ENCODE measurements at places on chromosomes 3 and 15. TPM values are rescaled to one million over a fixed set of nuclear protein-coding genes. Genes with fewer than 3 reads are reported as not detected.

Gene P2RY1
- total RNA-seq = 6.8 TPM

Gene TMEM40
- 6.4 TPM for total RNA-seq

- peak; percentile 74 for DNase-seq
- H3K36me3 ChIP-seq = no peaks in the 10 kb centered on the region
- no peak overlapping the region for H3K27ac ChIP-seq
- peaks cover 74% of the 10 kb centered on the region for H3K4me1 ChIP-seq
- no peak overlapping the region for H3K4me3 ChIP-seq
- H3K27me3 ChIP-seq = peaks cover 2% of the 10 kb centered on the region
Measured at GRCh38 chr15:75720787-75721479, 8.3 kb upstream of the CSPG4 start.

GRCh38 chr15:25954398-25954797 is 91.3 kb upstream of the ATP10A start:
- no peak overlapping the region for H3K4me3 ChIP-seq
- no peaks in the 10 kb centered on the region for H3K36me3 ChIP-seq
- no peak overlapping the region for H3K27ac ChIP-seq
- H3K27me3 ChIP-seq = no peaks in the 10 kb centered on the region
- H3K4me1 ChIP-seq = no peaks in the 10 kb centered on the region

DNA sequence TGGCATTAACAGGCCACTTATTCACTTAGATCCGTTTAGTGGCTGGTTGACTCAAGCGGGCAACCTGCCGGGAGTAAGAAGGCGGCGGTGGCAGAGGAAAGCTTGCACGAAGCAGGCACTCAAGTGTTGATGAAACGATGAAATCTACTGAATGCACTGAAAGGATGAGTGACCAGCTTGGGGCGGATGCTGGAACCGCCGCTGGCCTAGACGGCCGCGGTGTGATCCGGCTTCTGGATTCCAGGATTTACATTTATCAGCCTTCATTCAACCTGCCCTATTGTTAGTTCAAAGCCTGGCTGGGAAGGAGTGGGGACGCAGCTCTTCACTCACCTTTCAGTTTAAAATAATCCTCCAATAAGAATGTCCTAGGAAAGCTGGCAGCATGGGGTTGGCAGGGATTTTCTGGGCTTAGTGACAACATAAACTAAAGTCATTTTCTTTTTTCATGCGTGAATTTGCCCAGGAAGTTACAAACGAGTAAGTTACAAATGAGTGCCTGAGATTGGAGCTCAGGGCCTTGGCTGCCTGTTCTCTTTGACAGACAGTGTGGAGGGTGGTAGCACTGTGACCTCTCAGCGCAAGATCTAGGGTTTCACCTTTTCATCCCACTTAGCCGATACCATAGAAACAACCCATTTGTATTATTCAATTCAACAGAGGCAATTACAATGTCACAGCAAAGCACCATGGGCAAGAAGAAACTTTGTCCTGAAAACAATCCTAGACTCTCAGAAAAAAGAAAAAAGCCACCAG is 1.1 kb upstream of the PLCH1 start:
- no peak overlapping the region for H3K27ac ChIP-seq
- no peak overlapping the region for H3K4me3 ChIP-seq
- H3K27me3 ChIP-seq = peaks cover 30% of the 10 kb centered on the region
- DNase-seq = peak; percentile 20
- peaks cover 18% of the 10 kb centered on the region for H3K4me1 ChIP-seq

GRCh38 chr3:14480207-14481017 is 59.7 kb downstream of the GRIP2 start:
- no peak for DNase-seq
- no peak overlapping the region for H3K27ac ChIP-seq
- H3K36me3 ChIP-seq = no peaks in the 10 kb centered on the region
- peaks cover 16% of the 10 kb centered on the region for H3K4me1 ChIP-seq

DNA sequence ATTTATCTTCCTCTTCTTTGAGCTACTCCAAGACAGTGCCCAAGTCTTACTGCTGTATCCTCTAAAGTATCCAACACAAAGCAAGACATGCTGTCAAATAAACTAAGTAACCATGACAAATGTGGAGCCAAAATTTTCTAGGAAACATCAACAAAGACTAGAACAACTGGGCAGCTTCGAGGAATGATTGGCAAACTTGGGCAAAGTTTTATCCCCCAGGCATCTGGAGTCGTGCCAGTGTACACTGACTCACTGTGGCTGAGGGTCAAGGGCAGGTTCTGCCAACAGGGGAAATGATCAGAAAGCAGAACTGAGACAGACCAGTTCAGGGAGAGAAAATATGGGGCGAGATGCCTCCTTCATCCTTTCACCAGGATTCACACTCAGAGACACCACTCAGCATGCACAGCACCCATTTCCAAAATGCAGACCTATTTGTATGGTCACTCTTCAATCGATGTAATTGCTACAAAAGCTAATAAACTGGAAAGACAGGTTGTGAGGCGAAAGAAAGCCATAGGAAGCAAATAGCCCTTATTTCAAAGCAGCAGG is 65.8 kb downstream of the MB21D2 start:
- H3K27ac ChIP-seq = no peak overlapping the region
- DNase-seq = peak; percentile 70
- H3K36me3 ChIP-seq = no peaks in the 10 kb centered on the region

DNA sequence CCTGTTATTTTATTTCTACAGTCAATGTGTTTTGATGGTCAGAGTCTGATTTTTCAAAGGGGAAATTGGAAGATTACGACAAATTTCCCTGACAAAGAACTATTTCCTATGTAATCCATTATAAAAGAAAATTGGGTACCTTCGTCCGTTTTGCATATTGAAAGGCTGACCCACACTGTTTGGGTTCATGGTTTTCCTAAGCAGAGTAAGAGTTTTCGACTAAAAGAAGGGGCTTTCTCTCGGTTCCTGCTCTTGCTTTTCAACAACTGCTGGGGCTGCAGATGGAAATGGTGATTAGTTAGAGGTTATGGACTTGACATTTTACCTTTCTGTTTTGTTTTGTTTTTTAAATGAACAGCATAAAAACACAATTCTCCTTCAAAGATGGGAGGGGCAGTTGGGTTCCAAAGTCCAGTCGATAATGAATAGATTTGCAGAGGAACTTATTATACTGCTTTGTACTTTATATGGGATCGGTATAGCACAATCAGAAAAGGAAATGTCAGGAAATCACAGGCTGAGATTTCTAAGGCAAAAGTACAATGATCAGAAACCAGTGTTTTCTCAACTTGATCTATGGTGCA is 978 bp downstream of the KCNMB2 start:
- H3K4me3 ChIP-seq = peak overlapping the region; percentile 49
- H3K36me3 ChIP-seq = no peaks in the 10 kb centered on the region
- H3K4me1 ChIP-seq = peaks cover 6% of the 10 kb centered on the region
- DNase-seq = peak; percentile 43
- H3K27ac ChIP-seq = peak overlapping the region; percentile 78

GRCh38 chr15:98855815-98856531 is 151.6 kb downstream of the PGPEP1L start:
- H3K27me3 ChIP-seq = no peaks in the 10 kb centered on the region
- peaks cover 38% of the 10 kb centered on the region for H3K4me1 ChIP-seq
- peak overlapping the region; percentile 30 for H3K27ac ChIP-seq

All from muscle of leg (tissue), 16 donors.